ENCODE measurements at places on chromosomes 5 and 9.

- peak; percentile 100 for DNase-seq
These were observed 16.9 kb downstream of the ADAMTSL1 start for GRCh38 chr9:18490641-18491370.

- peak; percentile 33 for DNase-seq
These were observed 13.2 kb downstream of the TSC1 start for GRCh38 chr9:132931178-132931735.

DNA sequence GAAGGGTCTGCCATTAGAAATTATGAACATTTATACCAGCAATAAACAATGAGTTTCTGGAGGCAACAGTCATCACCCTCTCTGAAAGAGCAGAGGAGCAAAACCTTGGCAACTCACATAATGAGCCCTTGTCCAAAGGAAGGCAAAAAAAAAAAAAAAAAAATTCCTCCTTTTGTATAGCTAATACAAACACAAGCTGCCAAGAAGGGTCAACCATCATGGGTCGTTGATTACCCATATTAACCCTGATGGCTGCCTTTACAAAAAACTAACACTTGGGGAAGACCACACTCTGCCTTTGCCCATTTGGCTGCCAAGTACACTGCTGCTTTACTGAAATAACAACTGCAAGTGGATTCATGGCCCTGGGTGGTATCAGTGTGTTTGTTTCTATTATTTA, 272.7 kb downstream of the ADAMTSL1 start:
- DNase-seq: no peak

DNA sequence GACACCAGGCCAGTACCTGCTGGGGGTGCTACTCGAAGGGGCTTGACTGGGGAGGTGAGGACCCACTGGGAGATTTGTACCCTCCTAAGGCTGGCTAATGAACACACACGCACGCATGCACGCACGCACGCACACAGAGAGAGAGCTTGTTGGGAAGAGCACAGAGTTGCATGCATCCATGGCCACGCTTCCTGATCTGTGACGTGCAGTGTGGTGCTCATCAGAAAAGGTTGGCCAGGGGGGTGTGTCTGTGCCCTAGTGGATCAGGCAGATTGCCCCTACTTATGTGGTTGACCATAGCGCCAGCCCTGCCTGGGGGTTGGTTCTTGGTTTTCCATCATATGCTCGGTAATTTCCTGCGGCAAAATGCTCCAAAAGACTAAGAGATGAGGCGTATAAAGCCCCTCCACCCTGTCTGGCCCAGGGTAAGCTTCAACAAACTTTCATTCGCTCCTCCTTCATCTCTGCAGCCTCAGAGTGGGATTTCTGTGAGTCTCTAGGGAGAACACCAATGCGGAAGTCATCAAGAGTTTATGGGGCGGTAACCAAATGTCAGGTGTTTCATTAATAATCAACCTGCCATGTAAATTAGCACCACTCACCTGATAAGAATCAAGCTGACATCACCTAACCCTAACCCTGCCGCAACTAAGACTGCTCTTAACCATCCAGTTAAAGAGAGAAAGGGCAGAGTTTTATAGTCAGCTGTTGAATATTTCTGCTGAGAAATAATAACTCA, 8.0 kb upstream of the GFI1B start:
- DNase-seq: no peak

DNA sequence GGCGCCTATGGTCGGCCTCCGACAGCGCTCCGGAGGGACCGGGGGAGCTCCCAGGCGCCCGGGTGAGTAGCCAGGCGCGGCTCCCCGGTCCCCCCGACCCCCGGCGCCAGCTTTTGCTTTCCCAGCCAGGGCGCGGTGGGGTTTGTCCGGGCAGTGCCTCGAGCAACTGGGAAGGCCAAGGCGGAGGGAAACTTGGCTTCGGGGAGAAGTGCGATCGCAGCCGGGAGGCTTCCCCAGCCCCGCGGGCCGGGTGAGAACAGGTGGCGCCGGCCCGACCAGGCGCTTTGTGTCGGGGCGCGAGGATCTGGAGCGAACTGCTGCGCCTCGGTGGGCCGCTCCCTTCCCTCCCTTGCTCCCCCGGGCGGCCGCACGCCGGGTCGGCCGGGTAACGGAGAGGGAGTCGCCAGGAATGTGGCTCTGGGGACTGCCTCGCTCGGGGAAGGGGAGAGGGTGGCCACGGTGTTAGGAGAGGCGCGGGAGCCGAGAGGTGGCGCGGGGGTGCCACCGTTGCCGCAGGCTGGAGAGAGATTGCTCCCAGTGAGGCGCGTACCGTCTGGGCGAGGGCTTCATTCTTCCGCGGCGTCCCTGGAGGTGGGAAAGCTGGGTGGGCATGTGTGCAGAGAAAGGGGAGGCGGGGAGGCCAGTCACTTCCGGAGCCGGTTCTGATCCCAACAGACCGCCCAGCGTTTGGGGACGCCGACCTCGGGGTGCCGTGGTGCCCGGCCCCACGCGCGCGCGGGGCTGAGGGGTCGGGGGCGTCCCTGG, 561 bp downstream of the DAPK1 start:
- peak; percentile 35 for DNase-seq

- DNase-seq: peak; percentile 22
These were observed 169.0 kb downstream of the FBXL17 start for GRCh38 chr5:108212775-108213346.

Data from fibroblast of skin of right biceps (primary cell).